Urothelium cell line (cell line): ENCODE measurements at places on chromosomes 12 and 14.

GRCh38 chr12:87155621-87156020 is 873.6 kb downstream of the C12orf50 start:
- no peak for DNase-seq

- DNase-seq: no peak
These were observed 19.3 kb downstream of the FOXN3 start for GRCh38 chr14:89397569-89398230.

- no peak for DNase-seq
These were observed 404.7 kb upstream of the FLRT2 start for GRCh38 chr14:85125291-85125670.

- DNase-seq: no peak
These were observed 26.2 kb downstream of the MEG3 start for GRCh38 chr14:100851946-100852620.

DNA sequence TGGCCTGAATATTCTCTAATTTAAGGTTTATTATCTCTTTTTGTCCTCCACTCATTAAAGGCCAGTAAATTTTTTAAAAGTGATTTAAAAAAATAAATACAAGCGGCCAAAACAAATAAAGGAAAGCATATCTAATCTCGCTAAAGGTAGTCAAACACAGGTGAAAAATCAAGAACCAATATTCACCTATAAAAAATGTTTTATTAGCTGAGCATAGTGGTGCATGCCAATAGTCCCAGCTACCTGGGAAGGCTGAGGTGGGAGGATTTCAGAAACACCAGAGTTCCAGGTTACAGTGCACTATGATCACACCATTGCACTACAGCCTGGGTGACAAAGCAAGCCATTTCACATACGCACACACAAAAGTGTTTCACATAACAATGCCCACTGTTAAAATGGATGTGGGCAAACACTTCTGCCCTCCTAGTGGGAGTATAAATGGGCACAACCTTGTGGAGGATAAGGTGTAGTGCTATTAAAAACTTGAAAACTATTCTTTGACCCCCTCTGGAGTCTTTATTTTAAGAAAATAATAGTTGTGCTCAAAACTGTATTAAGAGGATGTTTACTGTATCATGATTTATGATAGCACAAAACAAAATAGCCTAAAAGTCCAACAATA is 32.7 kb upstream of the NAP1L1 start:
- DNase-seq: no peak

DNA sequence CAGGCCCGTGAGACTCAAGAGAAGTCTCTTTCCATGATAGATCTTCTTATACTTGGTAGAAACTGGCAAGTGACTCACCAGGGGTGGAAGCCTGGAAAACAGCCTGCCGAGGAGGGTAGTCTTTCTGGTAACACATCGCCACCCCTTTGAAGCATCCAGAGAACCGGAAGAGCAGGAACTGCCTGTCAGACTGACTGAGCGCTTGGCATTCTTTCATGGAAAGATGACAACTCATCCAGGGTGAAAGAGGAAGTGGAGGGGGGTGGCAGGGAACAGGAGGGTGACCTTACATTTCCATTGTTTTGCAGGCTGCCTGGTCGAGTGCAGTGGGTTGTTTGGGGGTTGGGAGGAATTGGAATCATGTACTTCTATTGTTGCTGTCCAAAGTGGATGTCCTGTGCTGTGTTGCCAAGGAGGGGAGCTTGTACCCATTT is 34.5 kb downstream of the PRKCH start:
- DNase-seq: peak; percentile 95

DNA sequence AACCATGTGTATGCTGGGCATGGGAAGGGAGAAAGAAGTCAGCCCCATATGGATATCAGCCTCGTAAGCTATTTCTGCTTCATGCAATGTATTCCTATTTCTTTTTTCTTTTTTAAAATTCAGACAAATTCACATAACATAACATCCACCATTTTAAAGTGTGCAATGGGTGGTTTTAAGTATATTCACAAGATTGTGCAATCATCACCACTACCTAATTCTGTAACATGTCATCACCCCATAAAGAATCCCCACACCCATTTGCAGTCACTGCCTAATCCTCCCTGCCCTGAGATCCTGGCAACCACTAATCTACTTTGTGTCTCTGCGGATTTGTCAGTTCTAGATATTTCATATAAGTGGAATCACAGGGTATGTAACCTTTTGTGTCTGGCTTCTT is 9.5 kb downstream of the POMT2 start:
- DNase-seq: no peak

GRCh38 chr12:10562306-10562933 is 51.0 kb downstream of the MAGOHB start:
- peak; percentile 34 for DNase-seq

DNA sequence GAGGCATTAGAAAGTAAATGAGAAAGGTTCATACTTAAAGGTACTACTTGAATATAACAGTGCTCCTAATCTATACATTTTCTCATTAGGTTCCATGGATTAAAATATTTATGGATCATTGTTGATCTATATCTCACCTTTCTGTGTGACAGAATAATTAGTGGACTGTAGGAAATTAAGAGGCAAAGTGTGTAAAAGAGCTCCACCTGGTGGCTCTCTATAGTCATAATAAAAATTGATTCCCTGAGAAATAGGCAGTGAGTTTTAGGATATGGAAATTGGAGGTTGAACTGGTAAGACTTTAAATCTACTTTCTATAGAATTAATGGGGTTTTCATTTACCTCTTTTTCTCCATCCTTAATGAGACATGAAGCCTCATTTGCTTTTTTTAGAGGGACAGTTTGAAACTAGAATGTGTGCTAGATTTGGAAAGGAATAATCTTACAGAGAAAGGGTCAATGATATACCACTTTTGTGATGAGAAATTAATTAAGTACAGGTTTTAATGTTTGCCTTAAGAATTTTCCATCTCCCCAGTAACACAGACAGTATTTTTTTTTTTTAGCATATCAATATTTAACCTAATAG is 11.8 kb upstream of the DERA start:
- DNase-seq: no peak

DNA sequence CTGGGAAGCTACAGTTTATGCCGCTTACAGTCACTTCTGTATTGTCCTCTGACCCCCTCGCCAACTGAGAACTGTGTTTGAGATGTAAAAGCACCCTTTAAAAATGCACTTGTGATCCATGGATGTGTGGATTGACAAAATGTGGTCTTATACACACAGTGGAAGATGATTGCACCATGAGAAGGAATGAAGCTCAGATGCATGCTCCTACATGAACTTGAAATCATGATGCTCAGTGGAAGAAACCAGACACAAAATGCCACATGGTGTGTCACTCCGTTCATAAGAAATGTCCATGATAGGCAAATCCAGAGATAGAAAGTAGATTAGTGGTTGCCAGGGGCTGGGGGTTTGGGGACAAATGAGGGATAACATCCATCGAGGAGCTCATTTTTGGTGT is 58.0 kb downstream of the PITPNM2 start:
- no peak for DNase-seq
